ENCODE measurements at places on chromosomes 6 and 20.

GRCh38 chr6:23447731-23448130 lies 678.3 kb upstream of the NRSN1 start:
- no peak for DNase-seq

DNA sequence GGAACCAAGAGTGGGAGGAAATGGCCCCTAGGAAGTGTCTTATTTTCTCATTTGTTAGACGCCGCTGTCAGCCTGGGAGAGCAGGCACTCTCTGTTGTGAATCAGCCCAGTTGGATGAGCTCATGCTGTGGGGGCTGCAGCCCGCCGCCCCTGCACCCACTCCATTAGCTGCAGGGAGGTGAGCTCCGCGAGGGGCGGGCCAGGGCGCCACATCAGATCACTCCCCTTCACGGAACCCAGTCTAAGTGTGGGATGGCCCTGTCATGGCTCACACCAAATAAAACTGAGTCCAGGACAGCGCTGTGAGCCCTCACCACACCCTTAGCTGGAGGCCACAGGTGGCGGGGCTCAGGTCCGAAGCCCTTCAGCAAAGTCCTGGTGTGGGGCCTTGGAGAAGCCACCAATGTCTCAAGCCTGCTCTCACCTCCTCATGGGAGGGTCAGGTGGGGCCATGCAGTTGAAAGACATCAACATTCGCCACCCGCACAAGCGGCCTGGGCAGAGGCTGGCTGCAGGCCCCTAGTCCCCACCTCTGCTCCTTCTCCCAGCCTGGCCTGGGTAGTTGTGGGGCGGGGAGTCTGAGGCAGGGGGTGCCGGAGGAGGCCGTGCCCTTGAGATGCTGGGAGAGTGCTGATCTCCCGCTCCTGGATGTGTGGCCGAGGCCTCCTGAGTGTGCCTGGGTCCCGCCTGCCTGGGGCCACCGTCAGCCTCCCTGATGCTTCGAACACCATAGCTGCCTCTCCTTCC lies 66.2 kb upstream of the SLCO4A1 start:
- DNase-seq: no peak

GRCh38 chr6:12331951-12332749 lies 42.0 kb downstream of the EDN1 start:
- no peak for DNase-seq

- DNase-seq: no peak
These were observed 125.2 kb downstream of the CEBPB start for GRCh38 chr20:50315586-50316551.

DNA sequence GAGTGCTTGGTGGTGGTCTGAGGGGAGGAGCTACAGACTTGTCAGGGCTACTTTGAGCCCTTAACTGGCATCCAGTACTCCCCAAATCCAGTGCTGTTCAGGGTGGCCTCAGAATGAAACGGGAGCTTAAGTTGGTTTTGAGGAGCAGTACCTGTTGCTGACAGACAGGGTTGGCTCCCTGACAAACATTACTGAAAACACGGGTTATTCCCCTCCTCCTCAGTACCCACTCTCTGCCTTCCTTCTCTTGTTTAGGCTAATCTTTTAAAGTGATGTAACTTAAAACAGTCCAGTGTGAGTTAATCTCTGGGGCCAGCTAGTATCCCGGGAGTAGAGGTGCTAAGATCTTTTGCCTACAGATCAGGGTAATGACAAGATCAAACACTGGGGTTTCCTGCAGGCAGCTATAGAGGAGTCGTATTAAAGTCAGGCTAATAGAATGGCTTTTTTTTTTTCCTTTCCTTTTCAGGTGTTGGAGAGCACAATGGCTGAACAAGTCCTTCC lies 3.7 kb downstream of the TNFAIP3 start:
- peak; percentile 64 for DNase-seq

DNA sequence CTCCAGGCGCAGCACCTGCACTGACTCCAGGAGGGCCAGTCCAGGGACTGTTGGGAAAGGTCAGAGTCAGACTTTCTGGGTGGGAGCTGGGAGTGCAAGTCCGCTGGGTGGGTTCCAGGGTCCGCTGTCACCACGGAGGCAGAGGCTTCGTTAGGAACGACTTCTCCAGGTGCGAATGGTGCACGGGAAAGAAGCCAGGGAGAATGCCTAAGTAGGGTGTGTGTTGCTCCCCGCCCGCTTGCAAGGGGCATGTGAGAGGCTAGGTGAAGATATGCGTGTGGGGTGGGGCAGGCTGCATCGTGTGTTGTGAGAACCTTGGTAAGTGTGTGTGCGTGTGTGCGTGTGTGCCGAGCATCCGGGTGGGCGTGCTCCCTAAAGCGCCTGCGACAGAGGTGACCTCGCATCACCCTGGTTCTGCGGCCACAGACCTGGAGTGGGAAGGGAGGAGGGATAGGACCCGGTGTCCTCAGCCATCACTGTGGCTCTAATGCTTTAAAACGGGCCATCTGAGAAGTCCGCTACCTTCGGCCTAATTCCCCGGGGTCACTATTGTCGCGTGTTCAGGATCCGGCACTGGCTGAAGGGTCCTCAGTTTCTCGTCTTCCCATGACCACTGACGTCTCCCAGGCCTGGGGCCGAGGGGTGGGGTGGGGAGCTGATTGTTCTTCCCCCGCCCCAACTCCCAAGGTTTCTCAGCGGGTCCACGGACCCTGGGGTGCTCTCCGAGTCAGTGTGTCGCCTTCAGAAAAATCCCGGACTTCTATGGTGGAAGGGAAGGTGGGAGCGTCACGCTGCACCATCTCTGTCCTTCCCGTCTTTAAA lies 6.1 kb downstream of the SLC32A1 start:
- DNase-seq: no peak

- DNase-seq: no peak
These were observed 73.8 kb upstream of the MTHFD1L start for GRCh38 chr6:150791717-150792116.

- DNase-seq: no peak
These were observed 262.2 kb upstream of the SULF2 start for GRCh38 chr20:48047447-48047846.
